ENCODE measurements at places on chromosomes 13 and 19.

- DNase-seq, result no peak
Measured at GRCh38 chr13:113746143-113746525, 12.9 kb upstream of the TMEM255B start.

DNA sequence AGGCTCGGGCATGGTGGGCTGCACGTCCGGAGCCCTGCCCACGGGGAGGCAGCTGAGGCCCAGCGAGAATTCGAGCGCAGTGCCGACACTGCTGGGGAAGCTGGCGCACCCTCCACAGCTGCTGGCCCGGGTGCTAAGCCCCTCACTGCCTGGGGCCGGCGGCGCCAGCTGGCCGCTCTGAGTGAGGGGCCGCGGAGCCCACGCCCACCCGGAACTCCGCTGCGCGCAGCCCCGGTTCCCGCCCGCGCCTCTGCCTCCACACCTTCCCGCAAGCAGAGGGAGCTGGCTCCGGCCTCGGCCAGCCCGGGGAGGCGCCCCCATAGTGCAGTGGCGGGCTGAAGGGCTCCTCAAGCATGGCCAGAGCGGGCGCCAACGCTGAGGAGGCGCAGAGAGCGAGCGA, 2080.4 kb downstream of the PCDH9 start:
- DNase-seq, result no peak

GRCh38 chr13:40352802-40353562, 313.5 kb downstream of the FOXO1 start:
- no peak for DNase-seq

- DNase-seq, result no peak
Measured at GRCh38 chr19:52094526-52095130, 937 bp downstream of the ZNF841 start.

- DNase-seq, result no peak
Measured at GRCh38 chr13:98782654-98783053, 30.2 kb upstream of the SLC15A1 start.

GRCh38 chr19:31337008-31337914, 12.0 kb downstream of the TSHZ3 start:
- DNase-seq, result no peak

GRCh38 chr13:98915981-98916380, 61.9 kb downstream of the DOCK9 start:
- DNase-seq, result no peak

- DNase-seq, result no peak
Measured at GRCh38 chr13:32316028-32316339, 676 bp downstream of the BRCA2 start.

DNA sequence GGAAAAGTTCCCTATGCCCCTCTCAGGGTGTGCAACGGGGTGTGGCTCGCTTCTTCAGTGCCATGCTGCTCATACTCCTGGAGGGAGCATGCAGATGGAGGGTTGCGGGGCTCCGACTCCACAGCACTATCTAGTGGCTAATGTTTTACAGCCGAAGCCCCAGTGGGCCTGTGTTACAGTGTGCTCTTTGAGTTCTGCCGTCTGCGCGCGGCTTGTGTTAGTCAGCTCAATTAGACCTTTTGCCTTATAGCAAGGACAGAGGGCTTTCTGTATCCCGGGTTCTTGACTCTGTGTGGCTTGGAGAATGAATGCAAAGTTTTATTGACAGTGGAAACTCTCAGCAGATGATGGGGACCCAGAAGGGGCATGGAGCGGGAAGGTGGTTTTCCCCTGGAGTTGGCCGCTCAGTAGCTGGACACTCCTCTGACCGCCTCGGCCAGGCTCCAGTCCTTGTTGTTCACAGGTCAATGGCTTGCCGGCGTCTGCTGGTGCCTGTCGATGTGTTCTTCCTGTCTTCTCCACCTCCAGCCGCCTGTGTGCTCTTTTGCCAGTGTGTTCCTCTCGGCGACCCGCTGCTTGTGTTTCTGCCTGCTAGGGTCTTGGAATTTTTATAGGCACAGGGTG, 383.4 kb downstream of the LMO7 start:
- DNase-seq, result no peak

DNA sequence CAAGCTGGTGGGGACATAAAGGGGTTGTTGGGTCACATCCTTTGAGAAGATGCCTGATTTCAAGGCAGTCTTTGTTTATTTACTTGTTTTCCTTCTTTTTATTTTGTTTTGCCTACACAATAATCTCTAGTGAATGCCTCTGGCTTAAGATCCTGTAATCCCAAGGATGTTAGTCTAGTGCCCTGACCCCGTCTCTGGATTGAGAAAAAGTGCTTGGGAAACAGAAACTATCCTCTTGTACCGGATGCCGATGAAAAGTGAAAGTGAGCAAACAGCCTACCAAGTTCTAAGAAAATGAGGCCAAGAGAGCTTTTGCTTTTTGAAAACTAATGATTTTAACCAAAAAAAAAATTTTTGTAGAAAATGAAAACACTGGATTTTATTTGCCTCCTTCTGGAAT, 42.1 kb upstream of the C1QTNF9 start:
- DNase-seq, result no peak

DNA sequence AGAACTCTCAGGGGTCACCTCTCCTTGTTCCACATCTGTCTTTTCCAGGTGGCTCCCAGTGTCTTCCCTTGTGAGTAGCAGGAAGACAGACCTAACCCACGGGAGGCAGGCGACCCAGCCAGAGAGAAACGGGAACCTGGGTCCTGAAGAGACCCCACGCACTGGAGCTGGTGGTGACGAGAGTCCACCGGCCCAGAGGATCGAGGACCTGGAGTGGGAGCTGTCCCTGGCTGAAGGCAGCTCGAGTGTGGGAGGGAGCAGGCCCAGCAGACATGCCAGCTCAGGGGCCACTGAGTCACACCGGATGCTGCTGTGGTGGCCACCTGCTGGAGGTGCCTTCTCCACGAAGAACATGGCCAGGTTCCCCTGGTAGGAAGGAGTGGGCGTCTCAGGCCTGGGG, 66.5 kb upstream of the ATP12A start:
- DNase-seq, result no peak

GRCh38 chr19:55866521-55866920, 30.2 kb downstream of the NLRP4 start:
- DNase-seq, result no peak

GRCh38 chr19:3065675-3066357, 3.5 kb upstream of the TLE5 start:
- DNase-seq, result no peak

- DNase-seq, result no peak
Measured at GRCh38 chr13:46296115-46296822, 84.5 kb downstream of the LRRC63 start.

- DNase-seq, result no peak
Measured at GRCh38 chr19:47239610-47240296, 8.8 kb upstream of the BBC3 start.

DNA sequence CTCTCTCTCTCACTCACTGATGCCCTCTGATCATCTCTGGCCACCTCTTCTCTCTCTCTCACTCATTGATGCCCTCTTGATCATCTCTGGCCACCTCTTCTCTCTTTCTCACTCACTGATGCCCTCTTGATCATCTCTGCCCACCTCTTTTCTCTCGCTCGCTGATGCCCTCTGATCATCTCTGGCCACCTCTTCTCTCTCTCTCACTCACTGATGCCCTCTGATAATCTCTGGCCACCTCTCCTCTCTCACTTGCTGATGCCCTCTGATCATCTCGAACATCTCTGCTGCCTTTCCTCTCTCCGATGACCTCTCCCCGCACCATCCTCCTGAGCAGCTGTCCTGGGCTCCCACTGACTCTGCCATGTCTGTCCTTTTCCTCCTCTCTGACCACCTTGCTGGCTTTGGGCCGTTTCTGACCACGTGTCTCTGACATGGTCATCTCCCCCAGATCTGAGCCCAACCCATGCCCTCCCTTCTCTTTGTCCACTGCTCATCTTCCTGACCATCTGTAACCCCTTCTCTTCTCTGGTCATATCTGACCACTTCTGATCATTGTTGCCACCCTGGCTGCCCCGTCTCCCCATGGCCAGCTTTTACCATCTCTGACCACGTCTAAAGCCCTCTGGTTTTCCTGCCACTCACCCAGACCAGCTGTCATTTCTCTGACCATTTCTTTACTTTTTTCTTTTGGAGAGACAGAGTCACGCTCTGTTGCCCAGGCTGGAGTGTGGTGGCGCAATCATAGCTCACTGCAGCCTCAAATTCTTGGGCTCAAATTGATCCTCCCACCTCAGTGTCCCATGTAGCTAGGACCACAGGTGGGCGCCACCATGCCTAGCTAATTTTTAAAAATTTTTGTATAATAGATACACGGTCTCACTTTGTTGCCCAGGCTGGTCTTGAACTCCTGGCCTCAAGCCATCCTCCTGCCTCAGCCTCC, 2.4 kb downstream of the LRFN3 start:
- no peak for DNase-seq

DNA sequence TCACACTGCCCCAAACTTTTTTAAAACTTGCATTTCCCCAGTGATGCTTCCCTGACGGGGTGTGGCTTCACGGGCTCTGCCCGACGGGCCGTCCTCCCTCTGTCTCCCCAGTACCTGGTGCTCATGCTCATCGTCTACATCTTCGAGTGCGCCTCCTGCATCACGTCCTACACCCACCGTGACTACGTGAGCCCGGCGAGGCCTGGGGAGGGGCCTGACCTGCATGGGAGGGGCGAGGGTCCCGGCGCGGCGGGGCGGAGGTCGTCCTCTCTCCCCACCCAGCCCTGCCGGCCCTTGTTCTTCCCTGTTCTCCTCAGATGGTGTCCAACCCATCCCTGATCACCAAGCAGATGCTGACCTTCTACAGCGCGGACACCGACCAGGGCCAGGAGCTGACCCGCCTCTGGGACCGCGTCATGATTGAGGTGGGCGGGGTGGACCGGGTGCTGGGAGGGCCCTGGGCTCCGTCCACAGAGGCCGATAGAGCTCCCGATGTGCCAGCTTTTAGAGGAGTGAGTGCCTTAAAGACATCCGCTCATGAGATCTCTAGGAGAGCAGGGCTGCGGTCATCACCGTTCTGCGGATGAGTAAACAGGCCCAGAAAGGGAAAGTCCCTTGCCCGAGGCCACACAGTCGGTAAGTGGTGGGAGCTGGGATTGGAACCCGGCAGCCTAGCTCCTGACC, 6.9 kb downstream of the UPK1A start:
- DNase-seq, result peak; percentile 27

- no peak for DNase-seq
Measured at GRCh38 chr13:23637829-23638228, 67.6 kb downstream of the TNFRSF19 start.

GRCh38 chr19:58536852-58537798, 6.7 kb upstream of the TRIM28 start:
- no peak for DNase-seq

DNA sequence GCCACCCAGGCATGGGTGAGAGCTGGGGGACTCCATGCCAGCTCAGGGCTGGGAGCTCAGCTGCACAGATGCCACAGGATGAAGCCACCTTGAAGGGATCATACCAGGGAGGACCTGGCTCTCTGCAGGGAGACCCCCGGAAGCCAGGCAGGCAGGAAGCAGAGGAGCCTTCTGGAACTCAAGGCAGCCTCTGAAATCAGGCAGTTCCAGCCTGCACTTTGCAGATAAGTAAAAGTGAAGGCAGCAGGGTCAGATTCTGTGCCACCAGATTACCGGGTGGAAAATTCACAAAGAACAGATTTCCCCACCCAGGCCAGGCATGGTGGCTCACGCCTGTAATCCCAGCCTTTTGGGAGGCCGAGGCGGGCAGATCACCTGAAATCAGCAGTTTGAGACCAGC, 2.5 kb downstream of the TMEM259 start:
- DNase-seq, result no peak

DNA sequence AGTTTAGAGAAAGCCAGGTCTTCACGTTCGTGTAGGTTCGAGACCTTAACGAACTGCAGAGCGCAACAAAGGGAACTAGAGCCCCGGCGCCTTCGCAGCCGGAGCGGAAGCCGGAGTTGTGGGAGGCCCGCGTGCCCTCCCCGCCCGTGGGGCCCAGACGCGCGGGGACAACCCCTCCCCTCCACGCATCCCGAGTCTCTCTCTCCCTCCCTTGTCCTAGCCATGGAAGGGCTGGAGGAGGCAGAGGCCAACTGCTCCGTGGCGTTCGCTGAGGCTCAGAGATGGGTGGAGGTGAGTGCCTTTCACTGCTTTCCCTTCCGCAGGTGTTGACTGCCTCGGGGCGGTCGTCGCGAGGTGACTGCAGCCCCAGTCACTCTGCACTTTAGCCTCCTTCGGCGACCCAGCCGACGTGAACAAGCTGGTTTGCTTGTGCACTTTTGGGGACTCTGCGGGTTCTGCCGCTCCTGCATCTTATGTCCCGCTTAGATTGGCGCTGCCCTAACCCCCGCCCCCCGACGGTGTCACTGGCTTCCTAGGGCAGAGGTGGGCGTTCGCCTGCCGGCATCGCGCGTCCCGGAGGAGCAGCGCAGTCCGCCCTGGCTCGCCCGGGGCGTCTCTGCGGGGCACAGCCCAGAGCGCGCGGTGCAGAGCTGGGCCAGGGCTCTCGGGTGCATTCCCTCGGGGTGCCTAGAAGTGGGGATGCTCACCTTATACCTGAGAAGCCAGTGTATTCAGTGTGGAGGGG, 478 bp downstream of the LMO7 start:
- DNase-seq, result peak; percentile 11

DNA sequence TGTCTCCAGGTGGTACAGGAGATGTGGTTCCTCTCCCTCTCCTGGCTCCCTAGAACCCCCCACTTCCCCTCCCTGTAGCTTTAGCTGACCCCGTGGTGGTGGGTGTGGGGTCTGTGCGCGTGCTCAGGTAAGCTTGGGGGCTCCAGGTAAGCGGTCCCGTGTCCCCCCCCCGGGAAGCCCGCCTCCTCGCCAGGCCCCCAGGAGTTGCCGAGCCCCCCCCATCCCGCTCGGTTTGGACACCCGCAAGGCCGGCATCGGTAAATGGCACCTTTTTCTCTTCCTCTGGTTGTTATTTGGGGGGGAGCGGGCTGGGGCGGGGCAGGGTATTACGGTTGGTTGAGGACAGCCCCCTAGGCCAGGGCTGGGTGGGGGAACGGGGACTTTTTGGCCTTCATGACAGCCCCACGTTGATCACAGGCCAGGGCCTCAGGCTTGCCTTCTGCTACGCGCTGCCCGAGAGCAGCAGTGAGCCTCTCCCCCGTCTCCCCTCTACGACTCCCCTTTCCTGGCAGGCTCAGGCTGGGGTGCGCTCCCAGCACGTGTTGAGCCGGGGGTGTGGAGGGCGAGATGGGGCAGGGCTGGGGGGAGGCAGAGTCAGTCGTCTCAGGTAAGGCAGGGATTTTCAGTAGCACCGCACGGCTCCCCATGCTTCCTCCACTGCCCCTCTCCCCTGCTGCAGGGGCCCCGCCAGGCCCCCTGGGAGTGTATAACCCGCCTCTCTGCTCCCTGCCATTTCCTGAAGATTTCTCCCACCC, 10.7 kb upstream of the LIN7B start:
- DNase-seq, result no peak

DNA sequence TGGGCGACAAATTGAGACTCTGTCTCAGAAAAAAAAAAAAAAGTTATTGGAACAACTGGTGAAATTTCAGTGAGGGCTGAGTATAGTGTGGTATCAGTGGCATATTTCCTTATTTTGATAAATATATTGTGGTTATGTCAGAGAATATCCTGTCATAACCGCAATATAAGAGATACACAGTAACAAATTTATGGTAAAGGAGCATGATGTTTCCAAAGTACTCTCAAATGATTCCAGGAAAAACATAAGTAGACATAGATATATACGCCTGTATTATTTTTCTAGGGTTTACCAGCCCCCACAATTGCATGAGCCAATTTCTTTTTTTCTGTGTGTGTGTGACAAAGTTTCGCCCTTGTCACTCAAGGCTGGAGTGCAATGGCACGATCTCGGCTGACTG, 5.7 kb upstream of the C5AR1 start:
- no peak for DNase-seq

- no peak for DNase-seq
Measured at GRCh38 chr13:35256459-35257148, 219.9 kb downstream of the MAB21L1 start.

- DNase-seq, result no peak
Measured at GRCh38 chr13:41613984-41614661, 156.8 kb downstream of the RGCC start.

All from activated T-cell treated with anti-CD3 and anti-CD28 coated beads for 24 hours (primary cell).